ENCODE measurements at places on chromosomes 12 and 14. TPM values are rescaled to one million over a fixed set of nuclear protein-coding genes. Genes with fewer than 3 reads are reported as not detected.

Gene KRT74
- not detected for total RNA-seq

Gene RGS6
- not detected for total RNA-seq

Gene TAS2R30
- total RNA-seq: 1.6 TPM

Gene TBX5
- not detected for total RNA-seq

- no peak overlapping the region for H3K27ac ChIP-seq
- no peak overlapping the region for H3K4me3 ChIP-seq
- no peaks in the 10 kb centered on the region for H3K4me1 ChIP-seq
- H3K27me3 ChIP-seq: 0 out of 2 replicates have a peak, but pooled peaks cover 6% of the 10 kb centered on the region
- no peak for DNase-seq
Measured at GRCh38 chr14:56840221-56840620, 29.9 kb upstream of the OTX2 start.

- no peaks in the 10 kb centered on the region for H3K27me3 ChIP-seq
- H3K4me1 ChIP-seq: no peaks in the 10 kb centered on the region
- H3K4me3 ChIP-seq: no peak overlapping the region
- no peak for DNase-seq
- H3K36me3 ChIP-seq: peaks cover 18% of the 10 kb centered on the region
Measured at GRCh38 chr12:42361909-42362646, 36.1 kb downstream of the PPHLN1 start.

DNA sequence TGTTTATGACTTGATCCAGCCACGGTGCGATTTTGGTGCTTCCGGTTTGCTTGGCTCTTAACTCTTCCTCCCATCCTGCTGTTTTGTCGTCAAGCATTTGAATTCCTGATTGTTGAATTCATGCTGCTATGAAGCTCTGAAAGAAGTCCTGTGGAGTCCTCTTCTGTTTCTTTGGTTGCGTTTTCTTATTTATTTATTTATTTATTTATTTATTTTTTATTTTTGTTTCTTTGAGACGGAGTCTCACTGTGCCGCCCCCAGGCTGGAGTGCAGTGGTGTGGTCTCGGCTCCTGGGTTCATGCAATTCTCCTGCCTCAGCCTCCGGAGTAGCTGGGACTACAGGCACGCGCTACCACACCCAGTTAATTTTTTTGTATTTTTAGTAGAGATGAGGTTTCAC is 3.0 kb upstream of the MTA1 start:
- H3K36me3 ChIP-seq: peaks cover 11% of the 10 kb centered on the region
- H3K4me1 ChIP-seq: peaks cover 26% of the 10 kb centered on the region
- no peak overlapping the region for H3K27ac ChIP-seq

DNA sequence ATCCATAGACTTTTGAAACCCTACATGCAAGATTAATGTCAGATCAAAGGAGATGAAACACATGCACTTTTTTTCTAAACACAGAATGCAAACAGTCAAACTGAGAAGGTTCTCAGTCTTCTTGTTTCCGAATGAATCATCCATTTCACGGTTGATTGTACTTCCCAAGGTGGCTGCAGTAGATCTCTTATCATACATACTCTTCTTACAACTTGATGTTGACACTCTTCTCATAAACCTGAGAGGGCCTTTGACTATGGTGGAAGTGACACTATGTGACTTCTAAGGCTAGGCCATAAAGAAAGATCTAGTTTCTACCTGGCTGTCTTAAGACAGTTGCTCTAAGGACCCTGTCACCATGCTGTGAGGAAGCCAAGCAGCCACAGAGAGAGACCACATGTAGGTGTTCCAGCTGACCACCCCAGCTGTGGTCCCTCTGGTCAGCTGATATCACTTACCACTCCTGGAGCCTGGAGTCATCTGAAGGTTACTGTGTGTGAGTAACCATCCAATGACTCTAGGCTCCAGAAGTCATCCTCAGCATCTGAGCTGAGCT is 67.2 kb upstream of the HMGA2 start:
- H3K4me1 ChIP-seq: peaks cover 22% of the 10 kb centered on the region
- DNase-seq: no peak
- no peak overlapping the region for H3K27ac ChIP-seq
- no peaks in the 10 kb centered on the region for H3K27me3 ChIP-seq
- H3K4me3 ChIP-seq: no peak overlapping the region

GRCh38 chr14:67881225-67881624 is 61.6 kb downstream of the RAD51B start:
- no peaks in the 10 kb centered on the region for H3K36me3 ChIP-seq
- no peak for DNase-seq
- H3K27ac ChIP-seq: no peak overlapping the region
- H3K4me3 ChIP-seq: no peak overlapping the region
- H3K27me3 ChIP-seq: no peaks in the 10 kb centered on the region

DNA sequence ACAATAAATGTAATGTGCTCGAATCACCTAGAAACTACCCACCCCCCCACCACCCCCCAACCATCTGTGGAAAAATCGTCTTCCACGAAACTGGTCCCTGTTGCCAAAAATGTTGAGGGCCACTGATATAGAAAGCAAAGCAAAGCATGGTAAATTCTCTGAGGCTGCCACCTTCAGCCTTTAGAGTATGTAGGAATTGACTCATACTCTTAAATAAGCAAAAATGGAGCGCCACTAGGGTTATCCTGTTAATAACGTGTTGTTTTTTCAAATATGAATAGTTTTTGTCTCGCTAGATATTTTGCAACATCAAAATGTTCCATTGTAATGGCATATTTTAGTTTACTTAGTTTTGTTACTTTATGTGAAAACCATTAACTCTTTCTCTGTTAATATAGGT is 18.2 kb downstream of the DYNC1H1 start:
- H3K4me3 ChIP-seq: no peak overlapping the region
- peaks cover 15% of the 10 kb centered on the region for H3K4me1 ChIP-seq
- no peak overlapping the region for H3K27ac ChIP-seq
- no peaks in the 10 kb centered on the region for H3K27me3 ChIP-seq
- peaks cover 96% of the 10 kb centered on the region for H3K36me3 ChIP-seq

- H3K4me3 ChIP-seq: no peak overlapping the region
- H3K36me3 ChIP-seq: no peaks in the 10 kb centered on the region
- no peak for DNase-seq
Measured at GRCh38 chr12:3323002-3323685, 167.9 kb upstream of the PRMT8 start.

GRCh38 chr14:20628063-20628854 is 13.2 kb downstream of the OR6S1 start:
- no peak overlapping the region for H3K4me3 ChIP-seq
- H3K4me1 ChIP-seq: peaks cover 18% of the 10 kb centered on the region
- DNase-seq: no peak
- H3K27me3 ChIP-seq: peaks cover 21% of the 10 kb centered on the region
- H3K27ac ChIP-seq: no peak overlapping the region

- no peaks in the 10 kb centered on the region for H3K27me3 ChIP-seq
- H3K36me3 ChIP-seq: no peaks in the 10 kb centered on the region
- no peak for DNase-seq
Measured at GRCh38 chr12:60162988-60163720, 567.3 kb downstream of the SLC16A7 start.

- DNase-seq: no peak
- H3K27me3 ChIP-seq: peaks cover 8% of the 10 kb centered on the region
- H3K4me1 ChIP-seq: no peaks in the 10 kb centered on the region
- no peaks in the 10 kb centered on the region for H3K36me3 ChIP-seq
- no peak overlapping the region for H3K4me3 ChIP-seq
- H3K27ac ChIP-seq: no peak overlapping the region
Measured at GRCh38 chr12:131213896-131214442, 260.3 kb downstream of the ADGRD1 start.

- H3K27ac ChIP-seq: no peak overlapping the region
- H3K36me3 ChIP-seq: no peaks in the 10 kb centered on the region
- H3K4me1 ChIP-seq: no peaks in the 10 kb centered on the region
- H3K27me3 ChIP-seq: no peaks in the 10 kb centered on the region
Measured at GRCh38 chr12:126353604-126354003, 1288.4 kb downstream of the AACS start.
